ENCODE measurements at places on chromosomes 4 and X. TPM values are rescaled to one million over a fixed set of nuclear protein-coding genes. Genes with fewer than 3 reads are reported as not detected.

DNA sequence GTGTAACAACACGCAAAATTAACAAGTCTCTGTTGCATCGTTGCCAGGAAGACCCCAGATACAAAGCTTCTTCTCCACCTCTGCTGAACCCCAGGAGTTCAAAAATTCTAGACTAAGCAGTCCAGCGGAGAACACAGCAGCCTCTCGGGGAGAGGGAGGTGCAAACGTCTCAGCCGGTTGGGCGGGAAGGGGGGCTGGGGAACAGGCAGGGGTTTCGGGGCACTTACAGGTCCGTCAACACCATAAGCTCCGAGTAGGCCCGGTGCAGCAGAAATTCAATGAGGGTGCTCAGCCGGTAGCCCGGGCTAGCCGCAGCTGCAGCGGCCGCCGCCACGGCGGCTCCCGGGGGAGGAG is 394 bp downstream of the MED14 start:
- peak; percentile 51 for DNase-seq

DNA sequence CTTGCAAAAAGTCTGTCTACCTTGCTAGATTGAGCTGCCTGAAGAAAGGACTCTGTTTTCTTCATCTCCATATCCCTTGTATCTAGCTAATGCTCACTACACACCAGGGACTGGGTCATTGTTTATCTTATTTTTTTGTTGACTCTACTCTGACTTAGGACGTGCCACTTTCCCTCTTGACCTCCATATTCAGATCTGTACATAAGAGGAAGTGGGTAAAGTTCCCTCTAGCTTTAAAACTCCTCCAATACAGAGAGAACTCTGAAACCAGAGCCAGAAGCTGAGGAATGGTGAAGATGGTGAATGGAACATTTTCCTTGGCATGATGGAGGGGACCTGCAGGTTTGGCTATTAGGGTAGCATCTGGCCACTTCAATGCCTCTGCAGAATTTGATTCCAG is 2026.1 kb upstream of the TENM3 start:
- no peak for DNase-seq

DNA sequence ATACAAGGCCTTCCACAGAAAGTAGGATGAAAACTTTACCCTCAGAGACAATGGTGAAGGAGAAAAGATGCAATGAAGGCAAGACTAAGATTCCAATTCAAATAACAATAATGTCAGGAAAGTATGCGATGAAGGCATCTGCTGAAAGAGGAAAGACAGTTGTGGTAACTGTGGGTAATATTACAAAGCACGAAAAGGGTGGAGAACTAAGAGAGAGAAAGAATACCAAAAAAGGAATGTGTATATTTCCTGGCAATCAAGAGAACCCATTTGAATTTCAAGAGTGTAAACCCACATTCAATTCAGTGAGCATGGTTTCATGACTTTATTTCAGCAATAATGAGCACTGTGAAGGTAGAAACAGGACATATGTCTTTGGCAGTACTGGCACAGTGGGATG is 225.5 kb downstream of the PALLD start:
- no peak for DNase-seq

GRCh38 chr4:135207531-135207930 is 1005.9 kb upstream of the PABPC4L start:
- no peak for DNase-seq

- DNase-seq, result no peak
These were observed 21.3 kb downstream of the DCTD start for GRCh38 chr4:182895791-182896292.

DNA sequence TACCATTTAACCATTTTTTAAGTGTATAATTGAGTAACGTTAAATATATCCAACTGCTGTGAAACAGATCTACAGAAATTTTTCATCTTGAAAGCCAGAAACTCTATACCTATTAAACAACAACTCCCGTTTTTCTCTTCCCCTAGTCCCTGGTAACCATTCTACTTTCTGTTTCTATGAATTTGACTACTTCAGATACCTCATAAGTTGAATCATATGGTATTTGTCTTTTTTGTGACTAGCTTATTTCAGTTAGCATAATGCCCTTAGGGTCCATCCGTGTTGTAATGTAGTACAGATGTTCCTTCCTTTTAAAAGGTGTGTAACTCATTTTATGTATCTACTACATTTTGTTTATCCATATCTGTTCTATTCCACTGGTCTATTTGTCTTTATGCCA is 48.7 kb downstream of the STAG2 start:
- DNase-seq, result no peak

Gene PLAC8
- total RNA-seq, result 1.0 TPM

GRCh38 chr4:2745981-2746806 is 9.9 kb downstream of the TNIP2 start:
- DNase-seq, result no peak

Gene CASK
- total RNA-seq, result 38.0 TPM

DNA sequence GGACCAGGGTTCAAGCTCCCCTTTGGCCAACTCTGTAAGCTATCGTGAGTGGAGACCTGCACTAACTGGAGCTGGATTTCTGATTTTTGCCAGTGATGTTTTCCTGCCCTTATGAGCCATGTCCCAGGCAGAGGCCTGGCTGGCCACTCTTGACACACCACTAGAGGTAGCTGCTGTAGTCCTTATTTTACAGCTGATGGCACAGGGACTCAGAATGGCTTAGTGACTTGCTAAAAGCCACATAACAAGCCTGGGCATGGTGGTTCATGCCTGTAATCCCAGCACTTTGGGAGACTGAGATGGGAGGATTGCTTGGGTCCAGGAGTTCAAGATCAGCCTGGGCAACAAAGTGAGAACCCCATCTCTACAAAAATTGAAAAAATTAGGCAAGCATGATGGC is 33.4 kb downstream of the CYTL1 start:
- no peak for DNase-seq

GRCh38 chrX:275476-275966 is 5.7 kb upstream of the PLCXD1 start:
- no peak for DNase-seq

- DNase-seq, result no peak
These were observed 151.5 kb downstream of the AFAP1 start for GRCh38 chr4:7788193-7788592.

DNA sequence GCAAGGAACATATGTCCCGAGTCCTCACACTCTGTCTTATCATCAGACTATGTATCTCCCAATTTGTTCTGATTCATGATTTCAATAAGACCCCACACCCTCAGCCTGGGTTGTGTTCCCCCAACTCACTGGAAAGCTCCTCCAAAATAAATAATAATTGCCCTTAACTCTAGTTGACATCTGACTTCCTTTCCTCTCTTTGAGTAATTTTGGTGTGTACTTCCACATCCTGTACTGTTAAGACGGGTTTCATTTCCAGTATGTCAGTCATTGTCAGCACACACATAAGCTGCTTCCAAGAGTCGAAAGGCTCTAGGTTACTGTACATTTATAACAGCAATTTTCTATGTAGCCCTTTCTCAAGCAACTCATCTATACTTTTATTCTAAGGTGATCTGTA is 52.2 kb upstream of the C1QTNF7 start:
- DNase-seq, result no peak

Gene PPARGC1A
- total RNA-seq, result 83.4 TPM

Gene PLCXD1
- total RNA-seq, result 3.7 TPM

DNA sequence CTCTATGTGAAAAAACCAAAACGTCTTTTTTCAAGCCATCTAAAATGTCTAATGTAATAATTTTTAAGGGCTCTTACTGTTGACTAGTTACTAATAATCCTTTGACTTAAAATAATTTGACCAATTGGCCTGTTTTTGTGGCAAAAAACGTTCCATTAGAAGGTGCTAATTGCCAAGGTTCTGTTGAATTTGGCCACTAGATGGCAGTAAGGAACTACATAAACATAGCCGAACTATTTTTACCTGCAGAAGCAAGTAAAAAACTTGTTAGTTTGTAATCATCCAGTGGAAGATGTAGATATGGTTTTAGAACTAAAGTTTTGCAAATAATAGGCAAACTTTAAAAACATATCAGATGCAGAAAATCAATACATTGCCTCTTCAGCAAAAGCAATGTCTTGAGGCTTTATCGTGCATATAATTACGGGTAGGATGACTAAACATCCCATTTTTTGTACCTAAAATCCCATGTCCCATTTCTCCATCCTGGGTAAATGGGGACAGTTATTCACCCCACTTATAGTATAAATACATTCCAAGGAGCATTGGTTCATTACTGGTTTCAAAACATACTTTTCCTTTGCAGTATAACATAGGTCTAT is 57.6 kb downstream of the PROM1 start:
- DNase-seq, result no peak

GRCh38 chr4:30399476-30399875 is 320.7 kb upstream of the PCDH7 start:
- DNase-seq, result no peak

Gene USP17L13
- total RNA-seq, result not detected

DNA sequence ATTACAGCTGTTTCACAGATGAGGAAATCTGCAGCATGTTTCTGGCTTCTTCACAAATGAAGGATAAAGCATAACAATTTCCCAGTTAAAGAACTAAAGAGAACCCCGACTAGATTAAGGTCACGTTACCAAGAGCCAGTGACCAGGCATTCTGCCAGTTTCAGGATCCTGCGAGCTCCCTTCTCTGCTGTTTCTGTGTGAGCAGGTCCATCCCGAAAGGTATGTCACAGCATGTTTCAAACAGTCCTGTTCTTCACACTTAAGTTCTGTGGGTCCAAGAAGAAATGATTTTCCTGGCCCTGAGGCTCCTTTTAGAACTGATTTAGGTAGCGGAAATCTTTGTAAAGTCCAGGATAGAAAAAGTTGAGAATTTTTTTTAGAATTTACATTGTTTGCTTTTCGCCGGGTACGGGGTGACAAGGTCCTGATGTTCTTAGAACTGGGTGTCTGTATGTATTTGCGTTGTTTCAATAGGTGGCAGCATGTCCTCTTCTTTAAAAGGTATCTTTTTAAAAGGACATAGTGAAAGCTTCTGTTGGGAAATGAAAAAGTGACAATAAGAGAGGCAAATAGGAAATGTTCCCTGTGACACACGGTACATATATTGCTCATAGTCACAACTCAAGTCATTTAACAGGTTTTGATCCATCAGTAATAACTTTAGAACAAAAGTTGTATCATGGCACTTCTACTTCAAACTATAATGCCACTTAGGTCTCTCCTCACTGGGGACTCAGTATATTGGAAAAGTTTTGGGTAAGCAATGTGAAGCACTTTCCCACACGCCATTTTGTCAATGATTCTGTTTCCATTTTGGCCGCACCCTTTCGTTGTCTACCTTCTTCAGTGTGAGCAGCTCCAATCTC is 18.4 kb downstream of the IL21 start:
- DNase-seq, result peak; percentile 64

GRCh38 chrX:17833954-17834353 is 27.1 kb downstream of the RAI2 start:
- no peak for DNase-seq

Gene GPM6B
- total RNA-seq, result 9.9 TPM

Gene HMX1
- not detected for total RNA-seq

Gene TEX13D
- total RNA-seq, result not detected

DNA sequence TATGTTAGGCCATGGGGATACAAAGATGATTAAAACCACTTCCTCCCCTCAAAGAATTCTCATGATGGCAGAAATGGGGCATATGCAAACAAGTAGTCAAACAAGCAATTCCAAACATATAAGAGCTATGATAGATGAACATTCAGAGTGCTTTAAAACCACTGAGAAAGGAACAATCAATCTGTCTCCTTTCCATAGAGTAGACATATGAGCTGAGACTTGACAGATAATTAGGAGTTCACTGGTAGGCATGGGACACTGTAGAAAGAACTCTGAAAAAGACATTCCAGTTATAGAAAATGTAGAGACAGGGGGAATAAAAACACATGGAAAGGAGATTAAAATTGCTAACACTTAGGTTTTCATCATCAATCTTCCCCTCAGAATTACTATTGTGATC is 372.8 kb downstream of the KLHL4 start:
- no peak for DNase-seq

Gene GABRQ
- 0.13 TPM for total RNA-seq

GRCh38 chrX:100381619-100382018 is 28.5 kb downstream of the PCDH19 start:
- DNase-seq, result no peak

DNA sequence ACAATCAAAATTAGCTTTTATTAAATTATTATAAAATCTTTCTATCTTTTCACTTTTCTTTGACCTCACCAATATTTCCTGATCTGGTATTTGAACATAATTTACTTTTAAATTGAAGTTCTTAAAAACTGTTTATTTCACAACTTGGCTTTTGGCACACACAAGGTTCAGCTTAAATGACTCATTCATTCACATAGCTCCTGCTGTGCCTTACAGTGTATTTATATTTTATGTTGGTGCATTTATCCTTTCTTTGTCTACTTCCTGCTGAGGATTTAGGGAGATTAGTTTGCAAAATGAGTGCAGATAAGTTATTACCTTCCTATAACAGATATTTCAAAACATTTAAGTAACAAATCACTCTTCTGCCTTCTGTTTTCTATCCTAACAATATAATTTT is 430.6 kb downstream of the DTHD1 start:
- no peak for DNase-seq

Gene CCNB3
- total RNA-seq, result 0.58 TPM

DNA sequence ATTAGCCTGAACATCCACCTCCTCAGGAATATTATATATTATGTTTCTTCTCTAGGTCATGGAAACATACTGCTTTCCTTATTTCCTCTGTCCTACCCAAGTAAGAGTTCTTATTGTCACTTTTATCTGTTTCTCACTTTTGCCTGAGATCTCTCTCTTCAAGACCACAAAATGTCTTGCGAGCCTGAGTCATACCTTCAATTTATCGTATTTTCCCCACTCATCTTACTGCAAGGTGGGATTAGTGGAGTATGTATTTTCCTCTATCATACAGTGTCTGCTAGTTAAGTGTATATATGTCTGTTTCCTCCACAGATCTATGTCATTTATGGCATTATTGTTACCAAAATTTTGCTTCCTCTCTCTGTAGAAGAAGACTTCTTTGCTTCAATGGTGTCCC is 124.5 kb downstream of the EIF4E start:
- no peak for DNase-seq

Gene TBC1D14
- total RNA-seq, result 46.5 TPM

Gene MAGEA9B
- not detected for total RNA-seq

DNA sequence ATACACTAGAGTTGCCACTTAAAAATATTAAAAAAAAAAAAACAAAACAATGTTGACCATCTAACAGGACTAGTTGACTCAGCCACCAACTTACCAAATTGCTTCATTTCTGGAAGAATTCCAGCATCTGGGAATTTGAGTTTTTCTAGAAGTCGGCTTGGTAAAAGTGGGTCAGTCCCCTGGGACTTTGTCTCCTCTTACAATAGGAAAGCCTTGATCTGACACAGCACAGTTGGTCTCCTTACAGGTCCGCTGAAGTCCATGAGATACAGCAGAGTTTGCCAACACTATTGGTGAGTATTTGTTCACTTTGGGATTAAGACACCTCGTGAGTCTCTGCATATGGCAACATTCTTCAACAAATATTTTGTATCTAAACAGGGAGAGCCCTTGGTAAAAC is 18.2 kb upstream of the DDIT4L start:
- DNase-seq, result no peak

Gene AWAT2
- not detected for total RNA-seq

Gene GAGE13
- not detected for total RNA-seq

Gene DOK7
- 0.78 TPM for total RNA-seq

GRCh38 chr4:5836943-5837342 is 55.9 kb downstream of the CRMP1 start:
- no peak for DNase-seq
